Right forelimb (tissue), 1 donor: ENCODE measurements at places on chromosomes 12 and 14.

DNA sequence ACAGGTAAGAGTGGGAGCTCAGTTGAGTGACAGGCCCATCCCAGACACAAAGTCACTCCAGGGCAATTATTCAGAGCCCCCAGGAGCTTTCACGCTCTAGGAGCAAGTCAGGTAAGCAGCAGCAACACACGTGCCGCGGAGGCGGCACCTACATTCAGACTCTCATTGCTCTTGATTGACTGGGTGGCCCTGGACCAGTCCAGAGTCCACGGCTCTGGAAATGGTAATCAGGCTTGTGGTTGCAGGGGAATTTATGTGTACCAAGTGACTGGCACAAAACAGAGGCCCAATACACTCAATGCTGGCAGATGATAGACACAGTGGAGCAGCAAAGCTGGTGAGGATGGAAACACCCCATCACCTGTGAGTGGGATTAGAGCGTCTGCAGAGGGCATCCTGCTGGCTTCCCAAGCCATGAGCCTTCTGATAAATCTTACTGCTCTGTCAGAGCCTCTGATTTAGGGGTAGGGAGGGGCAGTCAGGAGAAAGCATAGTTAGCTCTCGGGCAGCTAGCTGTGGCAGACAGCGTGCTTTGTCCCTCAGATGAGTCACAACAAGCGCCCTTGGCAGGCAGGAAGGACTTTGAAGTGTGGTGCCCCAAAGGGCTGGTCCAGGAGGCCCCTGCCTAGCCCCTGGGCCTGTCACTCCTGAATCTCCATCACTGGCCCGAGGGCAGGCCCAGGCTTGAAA lies 344.7 kb downstream of the CACNA1C start:
- no peak for DNase-seq

- DNase-seq, result no peak
Observed at GRCh38 chr12:66925083-66925482, 246.2 kb upstream of the GRIP1 start.

DNA sequence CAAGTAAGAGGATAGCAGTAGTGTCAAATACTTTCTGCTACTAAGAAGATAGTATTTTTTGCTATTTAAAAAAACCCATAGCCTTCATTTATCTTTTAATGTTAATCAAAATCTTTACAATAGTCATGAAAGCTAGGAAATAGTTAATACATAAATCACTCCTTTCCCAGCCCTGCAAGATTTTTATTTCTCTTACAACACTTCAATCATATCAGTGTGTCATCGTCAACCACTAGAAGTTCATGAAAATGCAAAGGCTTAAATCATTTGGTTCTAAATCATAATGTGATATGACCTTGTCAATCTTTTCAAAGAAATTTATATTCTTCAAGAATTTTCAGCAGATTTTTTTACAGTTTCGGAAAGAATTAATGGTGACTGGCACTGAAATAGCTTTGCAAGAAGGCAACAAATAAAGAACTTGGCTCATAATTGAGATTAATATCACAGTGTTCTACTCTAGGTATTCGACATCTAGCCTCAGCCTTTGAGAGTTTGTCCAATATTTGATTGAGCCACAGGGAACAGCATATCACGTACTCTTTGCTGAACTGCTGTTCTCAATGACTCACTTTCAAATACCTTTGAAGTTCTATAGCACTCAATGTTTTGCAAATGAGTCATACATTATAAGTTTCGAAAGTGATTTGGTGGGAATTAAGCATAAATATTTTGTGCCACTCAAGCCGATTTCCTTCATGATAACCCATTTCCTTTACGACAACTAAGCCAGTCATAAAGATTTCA lies 384.0 kb upstream of the FOXG1 start:
- no peak for DNase-seq

- no peak for DNase-seq
Observed at GRCh38 chr14:52299692-52300278, 14.3 kb upstream of the PTGER2 start.

- no peak for DNase-seq
Observed at GRCh38 chr14:73369428-73369827, 88.9 kb downstream of the NUMB start.

GRCh38 chr12:103028881-103029639 lies 71.6 kb downstream of the ASCL1 start:
- no peak for DNase-seq

GRCh38 chr14:87349921-87350320 lies 643.1 kb downstream of the GALC start:
- DNase-seq, result no peak

DNA sequence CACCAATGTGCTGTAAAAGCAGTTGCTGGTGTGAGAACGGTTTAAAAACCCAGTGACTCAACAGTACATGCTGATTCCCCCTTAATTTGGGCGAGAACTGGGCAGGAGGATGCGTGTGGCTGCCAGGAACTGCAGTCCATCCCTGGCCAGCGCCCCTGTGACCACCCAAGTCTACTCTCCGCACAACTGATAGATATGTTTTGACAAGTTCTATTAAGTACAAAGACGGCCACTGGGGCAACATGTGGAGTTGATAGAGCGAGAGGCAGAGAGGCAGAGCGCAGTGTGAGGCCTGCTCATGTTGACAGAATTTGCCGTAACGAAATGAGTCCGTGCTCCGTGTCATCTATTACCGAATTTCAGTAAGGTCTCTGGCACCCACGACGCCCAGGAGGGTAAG lies 855.0 kb downstream of the BCL11B start:
- DNase-seq, result no peak

DNA sequence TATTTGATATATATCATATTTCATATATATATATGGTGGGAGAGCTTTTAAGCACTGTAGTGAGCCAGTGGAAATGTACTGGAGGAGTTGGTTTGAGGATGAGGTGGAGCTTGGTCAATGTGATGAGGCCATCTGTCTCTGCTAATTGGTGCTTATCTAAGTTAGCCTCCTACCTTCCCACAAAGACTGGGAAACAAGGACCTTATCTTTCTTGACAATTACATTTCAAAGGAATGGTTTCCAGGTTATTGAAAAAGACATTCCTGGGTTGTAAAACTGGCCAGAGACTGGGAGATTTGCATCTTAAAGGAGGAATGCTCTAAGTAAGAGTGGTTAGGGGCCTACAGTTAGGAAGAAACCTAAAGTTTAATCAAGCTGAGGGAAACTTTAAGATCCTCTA lies 212.8 kb upstream of the SYT1 start:
- no peak for DNase-seq

- DNase-seq, result no peak
Observed at GRCh38 chr12:130932061-130932930, 21.4 kb upstream of the ADGRD1 start.

DNA sequence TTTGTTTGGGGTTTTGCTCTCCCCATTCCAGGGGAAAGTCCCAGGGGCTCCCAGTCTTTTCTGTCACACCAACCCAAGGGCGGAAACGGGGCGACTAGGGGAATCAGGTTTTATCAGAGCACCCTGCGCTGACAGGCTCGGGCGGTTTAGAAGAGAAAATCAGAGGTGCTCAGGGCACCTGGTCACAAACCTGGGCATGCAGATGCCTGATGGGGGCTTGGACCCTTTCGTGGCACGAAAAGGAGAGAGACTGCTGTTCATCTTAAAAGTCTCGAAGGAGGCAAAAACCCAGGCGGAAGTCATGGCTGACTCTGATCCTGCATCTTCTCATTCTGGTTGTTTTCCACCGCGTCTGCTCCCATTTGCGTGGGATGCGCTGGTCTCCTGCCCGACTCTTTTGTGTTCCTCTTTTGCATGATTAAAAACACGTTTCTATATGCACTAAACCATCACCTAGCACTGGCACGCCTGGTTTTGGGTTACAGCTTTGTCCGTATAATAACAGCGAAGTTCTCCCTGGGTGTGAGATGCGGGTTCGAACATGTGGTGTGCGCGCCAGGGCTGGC lies 13.2 kb downstream of the OTX2 start:
- no peak for DNase-seq

- DNase-seq, result no peak
Observed at GRCh38 chr14:23483236-23483854, 13.8 kb downstream of the NGDN start.

DNA sequence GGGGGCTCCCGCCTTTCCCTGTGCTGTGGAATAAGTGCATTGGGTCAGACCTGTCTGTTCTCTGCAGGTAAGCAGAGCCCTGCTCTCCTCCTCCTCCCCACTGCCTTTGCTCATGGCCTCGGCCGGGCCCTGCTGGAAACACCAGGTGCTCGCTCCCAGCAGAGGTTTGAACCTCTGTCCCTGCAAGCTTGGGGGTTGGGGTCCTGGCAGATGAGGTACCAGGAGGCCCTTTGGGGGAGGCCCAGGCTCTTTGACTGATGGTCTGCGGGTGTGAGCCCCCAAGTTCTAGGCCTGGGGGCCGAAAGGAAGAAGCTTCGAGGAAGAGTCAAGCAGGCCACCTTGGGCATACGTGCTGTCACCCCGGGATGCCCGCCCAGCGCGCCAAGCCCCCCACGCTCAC lies 22.1 kb upstream of the CEP170B start:
- no peak for DNase-seq

GRCh38 chr12:126040307-126040706 lies 975.1 kb downstream of the AACS start:
- DNase-seq, result no peak

DNA sequence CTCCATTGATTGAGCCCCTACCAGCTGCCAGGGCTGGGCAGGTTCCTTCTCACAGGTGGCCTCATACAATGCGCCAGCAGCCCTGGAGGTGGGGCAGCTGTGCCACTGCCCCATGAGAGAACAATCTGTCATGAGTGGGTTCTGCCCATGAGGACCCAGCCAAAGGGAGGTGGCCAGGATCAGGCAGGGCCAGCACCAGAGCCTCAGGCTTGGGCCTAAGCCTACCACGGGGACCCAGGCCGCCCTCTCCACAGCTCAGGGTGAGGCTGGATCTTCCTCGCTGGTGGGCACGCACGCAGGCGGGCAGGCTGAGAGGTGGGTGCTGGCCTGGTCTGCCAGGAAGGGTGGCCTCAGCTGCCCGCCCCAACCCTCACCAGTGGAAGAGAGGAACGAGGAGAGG lies 110.7 kb downstream of the KIF26A start:
- DNase-seq, result no peak

- DNase-seq, result no peak
Observed at GRCh38 chr14:78308079-78308478, 137.9 kb downstream of the NRXN3 start.
